ENCODE measurements at places on chromosomes 7 and 10. TPM values are rescaled to one million over a fixed set of nuclear protein-coding genes. Genes with fewer than 3 reads are reported as not detected.
A peak's percentile ranks its signal among the peaks of the same experiment; 100 is the strongest.

- no peaks in the 10 kb centered on the region for H3K27me3 ChIP-seq
- peak; percentile 74 for DNase-seq
- H3K4me1 ChIP-seq, result peaks cover 30% of the 10 kb centered on the region
- H3K4me3 ChIP-seq, result peak overlapping the region; percentile 78
- no peaks in the 10 kb centered on the region for H3K36me3 ChIP-seq
- H3K27ac ChIP-seq, result peak overlapping the region; percentile 100
Measured at GRCh38 chr10:70405037-70405824, 1.3 kb downstream of the EIF4EBP2 start.

Gene P4HA1
- 68.3 TPM for total RNA-seq

Gene CLDN4
- not detected for total RNA-seq

Gene MKI67
- total RNA-seq, result 60.8 TPM

GRCh38 chr10:71334221-71334791, 15.2 kb downstream of the SLC29A3 start:
- H3K4me3 ChIP-seq, result no peak overlapping the region
- no peaks in the 10 kb centered on the region for H3K27me3 ChIP-seq
- H3K36me3 ChIP-seq, result peaks cover 33% of the 10 kb centered on the region
- H3K27ac ChIP-seq, result peak overlapping the region; percentile 49
- no peak for DNase-seq

GRCh38 chr10:119859420-119860258, 13.0 kb downstream of the MCMBP start:
- H3K4me1 ChIP-seq, result peaks cover 40% of the 10 kb centered on the region
- H3K4me3 ChIP-seq, result no peak overlapping the region
- no peaks in the 10 kb centered on the region for H3K27me3 ChIP-seq
- no peak overlapping the region for H3K27ac ChIP-seq
- peak; percentile 70 for DNase-seq

DNA sequence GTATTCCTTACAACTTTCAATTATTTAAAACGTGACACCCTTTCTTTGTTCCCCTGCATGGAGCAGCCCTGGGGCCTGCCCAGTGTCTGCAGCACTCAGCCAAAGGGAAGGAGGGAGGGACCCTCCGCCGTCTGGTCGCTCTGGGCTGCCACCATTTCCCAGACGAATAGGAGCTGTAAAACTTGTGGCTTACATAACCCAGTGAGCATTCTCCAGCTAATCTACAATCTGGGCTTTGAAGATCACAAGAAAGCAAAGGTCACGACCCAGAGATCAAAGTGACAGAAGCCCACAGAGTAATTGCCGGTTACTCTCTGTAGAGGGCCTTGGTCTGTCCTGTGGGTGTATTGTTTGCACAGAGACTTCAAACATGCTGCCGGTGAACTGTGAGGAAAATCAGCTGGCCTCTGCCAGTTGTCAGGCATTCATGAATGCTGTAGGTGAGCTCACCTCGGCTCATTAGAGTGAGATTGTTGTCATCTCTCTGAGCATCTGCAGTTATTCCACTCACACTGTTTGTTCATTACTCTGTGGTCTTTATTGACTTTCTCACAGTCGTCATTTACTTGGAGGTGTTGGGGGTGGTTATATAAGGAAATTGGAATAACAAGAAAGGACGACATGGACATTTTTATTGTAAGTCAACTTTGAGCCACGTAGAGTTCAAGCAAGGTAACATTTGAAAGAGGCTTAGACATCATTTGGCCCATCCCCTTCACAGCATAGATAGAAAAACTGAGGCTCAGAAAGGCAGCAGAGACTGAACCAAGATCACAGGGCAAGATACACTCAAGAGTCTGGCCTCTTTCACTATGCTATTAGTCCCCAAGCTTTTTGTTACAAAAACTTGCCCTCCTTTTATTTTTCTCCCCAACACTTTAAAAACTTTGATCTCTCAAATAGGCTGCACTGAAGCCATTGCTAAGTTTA, 619.8 kb downstream of the LRMDA start:
- DNase-seq, result no peak
- H3K27me3 ChIP-seq, result no peaks in the 10 kb centered on the region
- no peak overlapping the region for H3K4me3 ChIP-seq
- no peaks in the 10 kb centered on the region for H3K4me1 ChIP-seq
- no peaks in the 10 kb centered on the region for H3K36me3 ChIP-seq
- H3K27ac ChIP-seq, result no peak overlapping the region

- peaks cover 19% of the 10 kb centered on the region for H3K36me3 ChIP-seq
- peaks cover 4% of the 10 kb centered on the region for H3K4me1 ChIP-seq
- no peak for DNase-seq
- H3K27me3 ChIP-seq, result no peaks in the 10 kb centered on the region
- no peak overlapping the region for H3K4me3 ChIP-seq
Measured at GRCh38 chr7:105487579-105488571, 34.2 kb downstream of the PUS7 start.

DNA sequence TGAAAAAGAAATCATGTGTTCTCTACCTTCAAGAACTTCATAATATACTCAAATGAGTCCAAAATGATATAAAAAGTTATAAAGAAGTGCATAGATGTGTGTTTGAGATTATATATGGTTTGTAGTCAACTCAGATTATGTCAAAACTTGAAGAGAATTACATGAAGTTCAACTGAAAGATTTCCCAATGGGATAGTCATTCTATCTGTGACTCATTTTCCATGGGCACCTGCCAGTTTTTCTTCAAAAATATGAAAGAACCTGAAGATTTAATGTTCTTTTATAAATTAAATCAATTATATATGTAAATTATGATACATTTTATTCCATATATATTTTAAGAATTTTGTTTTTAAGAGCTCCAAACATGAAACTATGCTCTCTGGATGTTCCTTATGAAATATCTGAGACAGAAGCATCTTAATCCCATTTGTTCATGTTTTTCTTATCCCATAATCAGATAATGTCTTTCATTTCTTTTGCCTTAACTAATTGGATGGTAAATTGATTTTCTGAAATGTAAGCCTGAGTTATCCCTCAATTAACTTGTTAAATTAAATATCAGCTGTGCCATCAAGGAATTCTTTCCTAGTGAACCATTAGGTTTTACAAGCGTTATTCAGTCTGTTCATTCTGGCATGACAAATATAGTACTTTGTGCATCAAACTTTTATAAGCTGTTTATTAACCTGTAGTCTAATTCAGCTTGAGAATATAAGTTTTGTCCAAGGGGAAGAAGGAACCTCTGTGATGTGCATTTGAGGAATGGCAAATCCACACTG, 387.1 kb downstream of the IPMK start:
- no peak for DNase-seq
- H3K36me3 ChIP-seq, result no peaks in the 10 kb centered on the region

Gene C1QL3
- total RNA-seq, result 0.73 TPM

DNA sequence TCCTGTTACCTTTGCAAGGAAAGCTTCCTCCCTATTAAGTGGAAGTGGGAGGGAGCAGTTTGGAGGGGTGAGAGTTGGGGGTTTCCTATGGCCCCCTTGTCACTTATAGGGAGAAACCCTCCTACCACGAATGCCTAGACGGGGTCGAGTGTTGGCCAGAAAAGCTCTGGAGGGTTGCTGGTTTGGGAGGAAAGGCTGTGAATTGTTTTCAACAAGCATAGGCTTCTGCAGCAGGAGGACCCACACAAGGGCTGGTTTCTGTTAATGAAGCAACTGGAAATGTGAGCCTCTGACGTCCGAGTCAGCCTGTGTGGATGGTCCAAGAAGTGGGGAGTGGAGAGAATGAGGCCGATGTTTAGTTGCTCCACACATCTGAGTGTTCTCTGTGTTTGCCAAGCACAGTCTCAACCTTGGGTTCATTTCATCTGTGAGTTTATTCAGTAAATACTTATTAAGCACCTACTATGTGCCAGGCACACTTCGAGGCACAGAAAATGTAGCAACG, 37.3 kb upstream of the LEP start:
- no peak for DNase-seq
- no peak overlapping the region for H3K27ac ChIP-seq
- H3K36me3 ChIP-seq, result no peaks in the 10 kb centered on the region
- H3K27me3 ChIP-seq, result peaks cover 3% of the 10 kb centered on the region
- H3K4me1 ChIP-seq, result peaks cover 12% of the 10 kb centered on the region

Gene PODXL
- 41.4 TPM for total RNA-seq

Gene TMEM196
- not detected for total RNA-seq

DNA sequence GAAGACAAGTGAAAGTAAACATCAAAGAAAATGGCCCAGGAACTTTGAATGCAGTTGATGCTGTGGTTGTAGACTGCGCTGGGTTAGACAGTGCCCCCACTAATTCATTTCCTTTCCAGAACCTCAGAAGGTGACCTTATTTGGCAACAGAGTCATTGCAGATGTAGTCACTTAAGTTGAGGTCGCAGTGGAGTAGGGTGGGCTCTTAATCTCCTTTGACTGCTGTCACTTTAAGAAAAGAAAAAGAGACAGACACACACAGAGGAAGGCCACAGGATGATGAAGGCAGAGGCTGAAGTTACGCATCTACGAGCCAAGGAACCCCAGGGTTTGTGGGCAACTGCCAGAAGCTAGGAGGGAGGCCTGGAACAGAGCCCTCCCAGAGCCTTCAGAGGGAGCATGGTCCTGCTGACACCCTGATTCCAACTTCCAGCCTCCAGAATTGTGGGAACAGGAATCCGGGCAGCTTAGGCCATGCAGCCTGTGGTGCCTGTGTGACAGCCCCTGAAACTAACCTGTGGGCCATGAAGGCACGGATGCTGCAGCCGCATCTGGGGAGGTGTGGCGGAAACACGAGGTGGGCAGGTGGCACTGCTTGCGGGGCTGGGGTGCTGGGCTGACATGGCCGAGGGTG, 107.6 kb downstream of the PRKAG2 start:
- H3K36me3 ChIP-seq, result no peaks in the 10 kb centered on the region
- H3K27me3 ChIP-seq, result no peaks in the 10 kb centered on the region
- peaks cover 12% of the 10 kb centered on the region for H3K4me1 ChIP-seq
- DNase-seq, result no peak

Gene FMC1
- 10.5 TPM for total RNA-seq

Gene NRCAM
- 6.8 TPM for total RNA-seq

Gene RTKN2
- total RNA-seq, result 2.9 TPM

- no peak overlapping the region for H3K27ac ChIP-seq
- DNase-seq, result no peak
- no peak overlapping the region for H3K4me3 ChIP-seq
- H3K27me3 ChIP-seq, result no peaks in the 10 kb centered on the region
- no peaks in the 10 kb centered on the region for H3K4me1 ChIP-seq
Measured at GRCh38 chr7:24123076-24123475, 160.9 kb upstream of the NPY start.

DNA sequence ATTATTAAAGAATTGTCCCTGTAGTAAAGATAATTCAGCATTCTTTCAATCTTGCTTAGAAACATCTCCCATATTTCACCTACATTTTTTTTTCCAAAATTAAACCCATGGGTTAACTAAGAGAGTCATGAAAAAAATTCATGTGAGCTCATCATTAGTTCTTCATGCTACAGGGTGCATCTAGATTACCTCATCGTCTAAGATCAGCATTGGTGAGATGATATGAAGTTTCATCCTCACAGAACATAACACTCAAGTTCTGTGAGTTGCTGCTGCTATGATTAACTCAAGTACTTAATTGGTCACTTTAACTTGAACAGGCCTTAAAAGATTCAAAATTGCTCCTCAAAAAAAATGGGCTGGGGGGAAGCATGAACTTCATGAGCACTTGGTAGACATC, 50.0 kb downstream of the RAB11FIP2 start:
- H3K4me1 ChIP-seq, result no peaks in the 10 kb centered on the region
- no peak overlapping the region for H3K27ac ChIP-seq
- no peak overlapping the region for H3K4me3 ChIP-seq
- no peak for DNase-seq
- H3K27me3 ChIP-seq, result no peaks in the 10 kb centered on the region

GRCh38 chr10:12444981-12445700, 95.8 kb downstream of the CAMK1D start:
- DNase-seq, result no peak
- no peak overlapping the region for H3K4me3 ChIP-seq
- no peaks in the 10 kb centered on the region for H3K27me3 ChIP-seq
- no peaks in the 10 kb centered on the region for H3K4me1 ChIP-seq

DNA sequence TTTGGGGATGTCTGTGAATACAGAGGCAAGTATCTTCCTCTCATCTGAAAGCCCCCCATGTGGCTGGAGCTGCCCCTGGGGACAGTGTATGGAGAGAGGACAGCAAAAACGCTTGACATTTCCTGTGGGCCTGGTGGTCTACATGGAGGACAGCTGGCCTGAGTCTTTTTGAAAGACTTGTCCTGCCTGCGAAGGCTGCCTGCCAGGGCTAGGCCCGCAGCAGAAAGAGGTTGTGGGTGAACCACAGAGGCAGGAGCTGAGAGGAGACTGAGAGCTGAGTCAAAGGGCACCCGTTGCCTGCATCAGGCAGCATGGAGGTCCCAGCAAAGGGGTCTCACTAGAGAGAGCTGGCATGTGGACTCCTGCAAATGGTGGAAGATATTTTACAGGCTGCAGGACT, 66.4 kb downstream of the KAT6B start:
- no peak overlapping the region for H3K4me3 ChIP-seq
- DNase-seq, result no peak
- H3K36me3 ChIP-seq, result no peaks in the 10 kb centered on the region
- H3K27me3 ChIP-seq, result no peaks in the 10 kb centered on the region
- H3K27ac ChIP-seq, result peak overlapping the region; percentile 10

DNA sequence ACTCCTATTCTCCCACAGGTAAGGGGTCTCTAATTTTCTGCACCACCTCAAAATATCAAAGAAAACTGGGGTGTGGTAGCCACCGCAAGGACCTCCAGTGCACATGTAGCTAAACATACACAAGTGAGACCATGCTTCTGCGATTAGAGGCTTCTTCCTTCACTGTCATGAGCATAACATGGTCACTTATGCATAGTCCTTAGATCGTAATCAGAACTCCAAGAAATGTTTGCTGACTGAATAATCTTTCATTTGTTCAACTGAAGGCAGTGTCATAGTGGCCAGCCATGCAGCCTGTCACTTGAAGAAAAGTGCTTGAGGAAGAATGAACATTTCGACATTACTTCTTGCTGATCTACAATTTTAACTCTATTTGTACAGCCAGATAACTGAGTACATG, 14.6 kb downstream of the TWIST1 start:
- H3K4me1 ChIP-seq, result peaks cover 20% of the 10 kb centered on the region
- H3K27ac ChIP-seq, result no peak overlapping the region
- H3K36me3 ChIP-seq, result no peaks in the 10 kb centered on the region
- peaks cover 69% of the 10 kb centered on the region for H3K27me3 ChIP-seq
- no peak for DNase-seq
- no peak overlapping the region for H3K4me3 ChIP-seq

GRCh38 chr7:100583132-100584053, 2.5 kb downstream of the LRCH4 start:
- H3K4me1 ChIP-seq, result peaks cover 54% of the 10 kb centered on the region
- H3K36me3 ChIP-seq, result peaks cover 45% of the 10 kb centered on the region
- H3K27ac ChIP-seq, result peak overlapping the region; percentile 99
- H3K27me3 ChIP-seq, result no peaks in the 10 kb centered on the region

Gene HABP2
- total RNA-seq, result 2.0 TPM

Gene GIMAP6
- 10.6 TPM for total RNA-seq

Gene CRHR2
- not detected for total RNA-seq

GRCh38 chr10:21427804-21428481, 97.5 kb downstream of the SKIDA1 start:
- no peak for DNase-seq
- H3K27me3 ChIP-seq, result no peaks in the 10 kb centered on the region
- H3K4me3 ChIP-seq, result no peak overlapping the region
- H3K4me1 ChIP-seq, result no peaks in the 10 kb centered on the region

- H3K36me3 ChIP-seq, result peaks cover 16% of the 10 kb centered on the region
- DNase-seq, result no peak
- no peaks in the 10 kb centered on the region for H3K27me3 ChIP-seq
Measured at GRCh38 chr7:127959770-127960169, 71.5 kb downstream of the LRRC4 start.

Gene CYP2C8
- total RNA-seq, result not detected
